ENCODE measurements at places on chromosomes 1 and 21. TPM values are rescaled to one million over a fixed set of nuclear protein-coding genes. Genes with fewer than 3 reads are reported as not detected.

KIAA1614 gene
- total RNA-seq = 0.13 TPM

GJB3 gene
- total RNA-seq = not detected

STUM gene
- not detected for total RNA-seq

RGS13 gene
- not detected for total RNA-seq

NASP gene
- total RNA-seq = 172 TPM

FBXO2 gene
- 1.4 TPM for total RNA-seq

ADCY10 gene
- 0.05 TPM for total RNA-seq

FAM72C gene
- 21.0 TPM for total RNA-seq

LCE3D gene
- total RNA-seq = not detected

CR1L gene
- not detected for total RNA-seq

PIGV gene
- total RNA-seq = 16.9 TPM

FNBP1L gene
- total RNA-seq = 0.30 TPM

AXDND1 gene
- 0.58 TPM for total RNA-seq

CPLANE2 gene
- total RNA-seq = 8.7 TPM

EDN2 gene
- total RNA-seq = not detected

RIPPLY3 gene
- total RNA-seq = not detected

CNIH4 gene
- total RNA-seq = 48.6 TPM

C1orf185 gene
- total RNA-seq = not detected

TSTD1 gene
- total RNA-seq = 63.8 TPM

TRABD2B gene
- not detected for total RNA-seq

TNFRSF1B gene
- total RNA-seq = 447 TPM

NTNG1 gene
- not detected for total RNA-seq

NDUFS2 gene
- 87.3 TPM for total RNA-seq

VANGL2 gene
- total RNA-seq = not detected

NEXN gene
- 0.95 TPM for total RNA-seq

MAPKAPK2 gene
- 89.1 TPM for total RNA-seq

KRTAP20-2 gene
- total RNA-seq = not detected

CCDC185 gene
- not detected for total RNA-seq

GJB5 gene
- not detected for total RNA-seq

APCS gene
- total RNA-seq = not detected

RAB3B gene
- total RNA-seq = 0.08 TPM

PDE9A gene
- total RNA-seq = 13.9 TPM

AUNIP gene
- total RNA-seq = 5.4 TPM

NEK2 gene
- 46.1 TPM for total RNA-seq

GBP6 gene
- total RNA-seq = 0.25 TPM

KRTAP21-2 gene
- total RNA-seq = not detected

TMIGD3 gene
- not detected for total RNA-seq

SPATA46 gene
- not detected for total RNA-seq

LY9 gene
- 49.9 TPM for total RNA-seq

RGS7 gene
- not detected for total RNA-seq

TCHHL1 gene
- total RNA-seq = not detected

ANKRD34A gene
- total RNA-seq = 2.9 TPM

OR2T2 gene
- not detected for total RNA-seq
